ENCODE measurements at places on chromosomes 1 and 21. TPM values are rescaled to one million over a fixed set of nuclear protein-coding genes. Genes with fewer than 3 reads are reported as not detected.

Gene TMEM81
- 1.5 TPM for total RNA-seq

Gene LCE3E
- total RNA-seq = not detected

Gene RASAL2
- total RNA-seq = 7.3 TPM

Gene PTGFRN
- 268 TPM for total RNA-seq

Gene SLC37A1
- total RNA-seq = 1.9 TPM

Gene ARHGEF19
- 2.0 TPM for total RNA-seq

Gene SPRR3
- total RNA-seq = not detected

Gene GPR3
- total RNA-seq = 0.09 TPM

Gene CYP4A22
- not detected for total RNA-seq

Gene RHCE
- 1.6 TPM for total RNA-seq

Gene ANKRD65
- 1.9 TPM for total RNA-seq

Gene GNG4
- total RNA-seq = not detected

Gene POTED
- not detected for total RNA-seq

Gene FAM163A
- not detected for total RNA-seq

Gene IARS2
- 55.3 TPM for total RNA-seq

Gene NR1I3
- total RNA-seq = not detected

Gene ADGRL4
- 8.2 TPM for total RNA-seq

Gene VCAM1
- total RNA-seq = 20.8 TPM

Gene POFUT2
- 34.7 TPM for total RNA-seq

Gene MFSD2A
- total RNA-seq = 0.69 TPM

Gene ATG4C
- 8.2 TPM for total RNA-seq

Gene SLAMF7
- not detected for total RNA-seq

Gene PGLYRP3
- not detected for total RNA-seq

Gene TRIM67
- not detected for total RNA-seq

Gene KRTAP12-3
- not detected for total RNA-seq

Gene FMN2
- not detected for total RNA-seq

Gene SPRR2F
- not detected for total RNA-seq

Gene MTARC2
- 2.4 TPM for total RNA-seq

Gene OR6K3
- total RNA-seq = not detected

Gene LCE2A
- total RNA-seq = not detected

Gene RNF2
- total RNA-seq = 42.7 TPM

Gene CROCC
- total RNA-seq = 16.5 TPM

Gene GPR52
- 0.63 TPM for total RNA-seq

Gene BRDT
- not detected for total RNA-seq

Gene PCSK9
- total RNA-seq = 1.1 TPM

Gene TNFSF18
- total RNA-seq = not detected

Gene ILDR2
- not detected for total RNA-seq

Gene CD1B
- not detected for total RNA-seq

Gene STMN1
- 47.1 TPM for total RNA-seq

Gene RIIAD1
- not detected for total RNA-seq

Gene TBX15
- not detected for total RNA-seq

Gene GJA5
- total RNA-seq = under 0.01 TPM

Gene COL8A2
- 3.0 TPM for total RNA-seq

Gene S100A2
- 3.8 TPM for total RNA-seq

Gene CXADR
- total RNA-seq = 0.26 TPM

Gene ARTN
- under 0.01 TPM for total RNA-seq

Gene MDM4
- total RNA-seq = 20.0 TPM

Gene NTRK1
- 0.16 TPM for total RNA-seq

All from bronchial smooth muscle cell (primary cell).